ENCODE measurements at places on chromosomes 1 and 21. TPM values are rescaled to one million over a fixed set of nuclear protein-coding genes. Genes with fewer than 3 reads are reported as not detected.

OR2T33 gene
- total RNA-seq, result not detected

COA7 gene
- total RNA-seq, result 38.9 TPM

MYCL gene
- 1.1 TPM for total RNA-seq

TP53BP2 gene
- total RNA-seq, result 64.0 TPM

C8B gene
- total RNA-seq, result not detected

TMEM82 gene
- not detected for total RNA-seq

MAP10 gene
- total RNA-seq, result not detected

All from MCF 10A (cell line).